CD4-positive, alpha-beta T cell treated with Interleukin-12 subunit alpha and Interleukin-12 subunit beta, for 1 hour (primary cell): ENCODE measurements at places on chromosomes 6 and 20.
A peak's percentile ranks its signal among the peaks of the same experiment; 100 is the strongest.

GRCh38 chr6:158970640-158971275 lies 29.2 kb downstream of the RSPH3 start:
- no peak for DNase-seq

DNA sequence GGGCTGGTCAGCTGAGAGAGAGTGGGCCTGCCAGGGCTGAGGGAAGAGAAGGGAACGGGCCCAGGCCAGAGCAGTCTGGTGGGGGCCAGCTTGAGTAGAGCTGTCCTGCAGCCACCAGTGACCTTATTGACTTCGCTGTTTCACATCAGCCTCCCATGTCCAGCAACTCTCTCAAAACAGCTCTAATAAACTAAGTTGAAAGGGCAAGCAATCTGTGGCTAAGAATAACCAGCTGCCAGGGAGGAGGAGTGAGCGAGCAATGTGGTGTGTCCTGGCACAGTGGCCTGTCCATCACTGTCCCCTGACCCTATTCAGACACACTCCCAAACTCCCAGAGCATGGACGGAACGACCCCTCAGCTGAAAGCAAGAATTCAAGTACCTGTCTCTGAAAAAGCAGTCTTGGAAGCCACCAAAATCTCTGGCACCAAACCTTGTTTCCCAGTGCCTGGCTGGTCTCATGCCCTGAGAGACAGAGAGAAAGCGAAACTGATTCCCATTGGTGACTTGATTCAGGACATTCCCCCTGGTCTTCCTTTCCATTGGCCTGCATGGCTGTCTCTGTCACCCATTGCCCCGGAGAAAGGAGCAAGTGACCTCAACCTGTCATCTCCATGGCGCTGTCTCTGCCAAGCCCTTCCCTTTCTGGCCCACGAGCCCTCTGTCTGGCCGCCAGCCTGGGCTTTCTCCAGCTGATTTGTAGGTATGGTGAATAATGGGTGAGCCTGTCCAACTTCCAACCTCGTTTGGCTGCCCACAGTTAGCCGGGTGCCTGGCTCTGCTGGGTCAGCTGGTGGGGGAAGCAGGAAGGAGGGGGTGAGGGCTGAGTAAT lies at the start of gene DDO:
DDO (minus strand) TSS at position 490 of the 831 bp plus-strand sequence. CDS start 2,113 bp downstream, outside the sequence.
- no peak for DNase-seq

DNA sequence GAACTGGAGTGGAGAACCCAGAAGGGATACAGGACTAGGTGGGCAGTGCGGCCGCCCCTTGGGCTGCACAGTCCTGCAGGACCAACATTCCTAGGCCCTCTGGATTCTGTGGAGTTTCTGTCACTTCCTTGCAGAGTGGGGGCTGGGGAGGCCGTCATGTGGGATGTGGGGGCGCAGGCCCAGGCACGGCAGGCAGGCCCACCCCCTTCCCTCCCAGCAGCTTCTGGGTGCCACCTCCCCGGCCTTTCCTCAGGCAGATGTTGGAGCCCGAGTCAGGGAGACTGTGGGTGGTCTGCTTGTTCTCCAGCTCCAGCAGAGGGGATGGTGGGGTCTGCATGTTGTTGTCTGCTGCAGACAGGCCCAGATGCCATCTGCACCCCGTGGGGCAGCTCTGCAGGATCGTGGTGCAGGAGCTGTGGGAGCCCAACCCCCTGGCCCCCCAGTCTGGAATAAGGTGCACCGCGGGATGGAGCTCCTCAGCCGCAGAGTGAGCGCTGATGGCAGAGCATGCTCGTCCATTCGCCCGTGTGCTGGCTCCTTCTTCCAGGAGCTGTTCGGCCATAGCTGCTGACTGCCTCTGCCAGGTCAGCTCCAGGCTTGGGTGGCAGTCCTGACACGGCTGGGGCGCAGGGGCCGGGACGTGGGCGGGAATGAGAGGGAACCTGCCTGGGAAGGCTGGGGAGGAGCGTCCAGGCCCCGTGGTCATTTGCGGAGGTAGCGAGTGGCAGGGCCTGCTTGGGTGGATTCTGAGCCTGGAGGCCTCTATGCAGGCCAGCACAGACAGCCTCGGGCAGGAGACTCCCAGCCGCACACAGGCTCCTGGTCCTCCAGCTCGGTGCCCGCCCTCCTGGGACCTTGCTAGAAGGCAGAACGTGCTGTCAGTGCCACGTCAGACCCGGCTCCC lies 18.1 kb downstream of the SLC17A9 start:
- no peak for DNase-seq

DNA sequence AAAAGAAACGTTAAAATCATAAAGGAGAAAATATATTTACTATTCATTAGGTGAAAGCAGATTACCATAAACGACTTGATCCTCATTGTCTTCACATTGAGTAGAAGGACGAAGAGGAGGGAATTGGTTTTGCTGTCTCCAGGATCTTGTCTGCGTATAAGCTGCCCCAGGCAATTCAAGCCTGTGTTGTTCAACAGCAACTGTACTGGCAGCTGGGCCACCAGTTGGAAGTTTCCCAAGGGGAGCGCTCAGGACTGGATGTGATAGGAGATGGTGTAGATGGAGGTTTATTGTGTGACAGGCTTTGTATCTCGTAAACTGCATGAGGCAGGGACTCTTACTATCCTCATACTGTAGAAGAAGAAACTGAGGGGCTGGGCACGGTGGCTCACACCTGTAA lies 3.9 kb upstream of the FANCE start:
- no peak for DNase-seq

DNA sequence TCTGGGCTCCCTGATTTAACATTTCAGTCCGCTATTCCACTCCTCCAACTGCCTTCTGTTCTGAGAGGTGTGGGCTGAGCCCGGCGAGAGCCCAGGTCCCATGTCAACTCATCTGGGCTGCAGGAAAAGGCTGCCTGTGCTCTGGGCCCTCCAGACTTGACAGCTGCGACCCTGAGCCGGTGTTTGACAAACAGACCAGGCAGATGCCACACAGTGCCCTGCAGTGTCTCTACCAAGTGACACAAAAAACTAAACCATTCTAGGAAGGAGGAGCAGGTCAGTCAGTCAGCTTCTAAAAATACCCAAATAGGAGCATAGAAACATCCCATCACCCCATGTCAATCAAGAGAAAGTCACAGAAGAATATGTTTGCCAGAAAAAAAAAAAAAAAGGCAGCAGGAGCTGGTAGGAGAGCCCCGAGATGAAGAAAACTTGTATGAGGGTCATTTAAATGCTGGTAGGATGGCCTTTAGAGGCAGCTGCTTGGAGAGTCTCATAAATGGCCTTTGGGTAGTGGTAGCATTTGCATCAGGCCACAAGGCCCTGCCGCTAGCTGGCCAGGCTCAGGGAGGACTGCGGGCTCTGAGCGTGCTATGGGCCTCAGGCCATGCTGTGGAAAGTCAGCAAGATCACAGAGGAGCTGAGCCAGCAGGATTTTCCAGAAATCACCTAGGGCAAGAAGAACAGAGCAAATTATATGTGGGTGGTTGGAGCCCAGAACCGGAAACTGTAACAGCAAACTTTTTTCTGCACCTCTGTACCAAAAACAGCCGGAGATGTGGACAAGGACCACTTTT lies 36.6 kb upstream of the GFOD1 start:
- DNase-seq, result no peak

DNA sequence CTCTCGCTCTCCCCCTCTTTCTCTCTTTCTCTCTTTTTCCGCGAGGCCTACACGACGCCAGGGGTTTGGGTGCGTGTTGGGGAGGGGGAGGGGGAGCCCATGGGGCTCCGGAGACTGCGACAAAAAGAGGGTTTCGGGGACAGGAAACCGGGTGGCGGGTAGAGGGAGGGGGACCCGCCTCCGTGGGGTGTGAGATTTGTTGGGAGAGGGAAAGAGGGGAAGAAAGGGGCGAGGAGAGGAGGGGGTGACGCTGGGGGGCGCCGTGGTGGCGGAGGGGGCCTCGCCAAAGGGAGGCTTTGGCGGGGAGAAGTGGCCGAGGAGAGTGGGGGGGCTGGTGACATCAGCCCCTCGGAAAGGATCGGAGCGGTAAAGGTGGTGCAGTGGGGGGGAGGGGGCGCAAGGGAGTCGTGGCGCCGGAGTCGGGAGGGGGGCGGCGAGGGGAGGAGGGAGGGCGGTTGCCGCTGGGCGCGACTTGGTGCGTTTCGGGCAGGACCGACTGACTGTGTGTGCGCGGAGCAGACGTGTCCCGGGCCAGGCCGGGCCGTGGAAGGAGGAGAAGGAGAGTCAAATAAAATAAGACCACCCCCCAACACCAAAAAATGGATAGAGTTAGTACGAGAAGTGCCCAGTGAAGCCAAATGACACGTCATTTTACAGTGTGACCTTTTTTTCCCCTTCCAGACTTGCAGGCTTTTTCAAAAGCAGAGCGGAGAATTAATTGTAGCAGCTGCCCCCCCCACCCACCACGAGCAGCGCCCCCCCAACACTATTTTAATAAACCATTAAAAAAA lies 39.8 kb downstream of the GNAS start:
- DNase-seq, result peak; percentile 82

GRCh38 chr6:31171931-31172905 lies 1.7 kb upstream of the POU5F1 start:
- DNase-seq, result no peak

GRCh38 chr6:72182337-72183246 lies 296.2 kb downstream of the RIMS1 start:
- no peak for DNase-seq

DNA sequence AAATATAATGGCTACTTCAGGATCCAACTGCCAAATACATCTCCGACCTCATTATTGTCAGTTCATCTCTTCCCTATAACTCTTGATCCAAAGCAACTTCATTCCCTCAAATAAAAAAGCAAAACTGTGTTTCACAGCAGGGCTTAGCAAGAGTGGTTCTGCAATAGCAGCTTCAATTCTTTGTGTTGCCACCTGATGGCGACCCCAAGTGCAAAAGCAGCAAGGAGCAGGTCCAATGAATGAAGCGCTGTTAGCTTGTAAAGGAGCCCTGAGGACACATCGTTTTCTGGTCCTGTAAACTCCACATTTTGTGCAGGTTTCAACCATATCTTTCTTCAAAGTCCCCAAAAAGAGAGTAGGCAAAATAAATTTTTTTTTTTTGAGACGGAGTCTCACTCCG lies 19.6 kb downstream of the RTN4IP1 start:
- DNase-seq, result no peak

GRCh38 chr6:3310703-3311102 lies 52.0 kb downstream of the PSMG4 start:
- no peak for DNase-seq

DNA sequence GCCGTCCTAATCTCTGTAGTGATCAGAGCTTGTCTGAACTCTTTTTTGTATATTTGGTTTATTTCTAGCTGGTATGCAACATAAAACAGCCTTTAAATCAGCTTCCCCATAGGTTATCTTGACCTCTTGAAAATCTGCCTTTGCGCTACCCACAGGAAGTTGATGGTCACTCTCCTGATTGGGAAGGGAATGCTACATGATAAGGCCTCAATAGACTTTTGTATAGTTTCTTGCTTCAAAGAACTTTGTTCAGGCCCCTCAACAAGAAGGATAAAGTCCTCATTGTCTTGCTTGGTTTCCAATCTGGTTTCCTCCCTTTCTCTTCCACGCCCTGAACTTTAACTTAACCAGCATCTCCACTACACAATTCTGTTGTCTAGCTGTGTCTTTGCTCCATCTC lies 95.4 kb upstream of the TENT5A start:
- no peak for DNase-seq

- DNase-seq, result no peak
Measured at GRCh38 chr20:49431329-49431728, 51.1 kb downstream of the KCNB1 start.
